Esophagus squamous epithelium (tissue), 5 donors: ENCODE measurements at places on chromosomes 2 and 18.

- DNase-seq, result no peak
These were observed 901 bp upstream of the MFSD6 start for GRCh38 chr2:190407246-190407661.

DNA sequence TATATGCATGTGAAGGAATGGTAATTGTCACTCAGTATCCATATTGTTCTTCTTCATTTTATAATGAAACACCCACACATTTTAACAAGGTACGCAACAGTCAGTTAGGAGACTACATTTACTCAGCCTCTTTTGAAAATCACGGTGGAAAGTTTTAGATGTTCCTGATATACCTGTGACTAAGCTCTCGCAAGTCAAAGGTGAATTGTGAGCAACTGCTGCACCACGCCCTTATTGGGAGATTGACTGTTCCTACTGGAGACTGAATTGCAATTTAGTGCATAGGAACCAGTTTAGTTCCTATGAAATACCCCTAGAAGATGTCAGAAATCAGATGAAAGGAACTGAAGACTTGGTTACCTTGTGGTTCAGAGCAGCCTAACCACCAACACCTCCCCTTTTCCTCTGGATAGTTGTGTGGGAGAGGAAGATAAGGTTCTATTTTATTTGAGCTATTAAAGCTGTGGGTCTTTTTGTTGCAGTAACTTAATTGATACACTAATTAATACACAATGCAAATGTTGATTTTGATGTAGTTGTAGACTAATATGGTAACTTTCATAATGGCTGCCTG lies 1280.5 kb upstream of the CDH2 start:
- DNase-seq, result no peak

DNA sequence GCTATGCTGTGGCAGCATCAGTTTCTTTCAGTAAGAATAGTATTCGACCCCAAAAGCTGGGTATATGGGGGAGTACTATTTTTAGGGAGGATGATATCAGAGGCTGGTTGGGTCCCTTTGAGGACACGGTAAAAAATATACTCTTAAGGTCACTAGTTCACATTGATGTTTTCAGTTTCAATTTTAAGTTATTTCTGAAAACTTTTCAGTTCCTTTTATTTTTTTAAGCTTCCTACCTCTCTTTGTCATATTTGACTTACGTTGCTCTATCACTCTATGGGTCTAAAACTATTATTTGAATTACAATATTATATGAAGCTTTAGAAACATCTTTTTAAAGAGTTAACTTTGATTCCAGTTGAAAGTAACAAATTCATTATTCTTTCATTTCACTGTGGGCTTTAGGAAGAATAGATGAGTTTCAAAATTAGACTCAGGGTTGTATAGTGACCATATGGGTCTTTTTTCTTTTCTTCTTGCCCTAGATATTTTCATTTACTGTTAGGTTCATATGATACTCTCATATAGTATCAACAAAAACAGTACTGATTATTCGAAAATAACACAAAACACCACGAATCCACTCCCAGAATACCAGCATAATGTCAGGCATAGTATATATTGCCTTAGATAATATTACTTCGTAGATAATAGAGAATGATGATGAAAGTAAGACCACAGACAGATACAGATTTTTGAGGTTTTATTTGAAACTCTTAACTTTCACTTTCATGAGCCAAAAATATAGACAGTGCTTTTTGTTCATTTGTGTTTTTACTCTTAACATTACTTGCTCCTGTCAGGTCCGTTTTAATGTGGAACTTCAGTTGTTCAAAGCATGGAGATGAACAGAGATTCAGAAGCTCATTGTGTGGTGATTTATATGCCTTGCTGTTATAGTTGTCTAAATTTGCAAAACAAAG lies 9.8 kb downstream of the RMDN2 start:
- DNase-seq, result no peak

DNA sequence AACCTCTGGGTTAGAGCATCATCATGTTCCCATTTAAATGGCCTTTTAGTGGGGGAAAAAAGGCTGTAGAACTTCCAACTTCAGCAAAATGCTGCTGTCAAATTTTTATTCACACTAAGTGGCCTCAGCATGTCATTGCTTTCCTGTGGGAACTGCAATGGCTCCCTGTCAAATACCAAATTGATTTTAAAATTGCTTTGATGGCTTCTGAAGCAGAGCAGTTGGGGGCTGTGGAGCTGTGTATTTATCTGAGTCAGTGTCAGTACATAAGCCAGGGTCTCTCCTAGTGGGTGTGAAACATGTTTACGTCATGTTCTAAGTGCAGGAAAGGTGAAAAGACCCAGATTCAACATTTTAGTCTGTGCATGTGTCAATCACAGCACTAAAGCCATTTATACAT lies 171.3 kb downstream of the CDH19 start:
- no peak for DNase-seq

DNA sequence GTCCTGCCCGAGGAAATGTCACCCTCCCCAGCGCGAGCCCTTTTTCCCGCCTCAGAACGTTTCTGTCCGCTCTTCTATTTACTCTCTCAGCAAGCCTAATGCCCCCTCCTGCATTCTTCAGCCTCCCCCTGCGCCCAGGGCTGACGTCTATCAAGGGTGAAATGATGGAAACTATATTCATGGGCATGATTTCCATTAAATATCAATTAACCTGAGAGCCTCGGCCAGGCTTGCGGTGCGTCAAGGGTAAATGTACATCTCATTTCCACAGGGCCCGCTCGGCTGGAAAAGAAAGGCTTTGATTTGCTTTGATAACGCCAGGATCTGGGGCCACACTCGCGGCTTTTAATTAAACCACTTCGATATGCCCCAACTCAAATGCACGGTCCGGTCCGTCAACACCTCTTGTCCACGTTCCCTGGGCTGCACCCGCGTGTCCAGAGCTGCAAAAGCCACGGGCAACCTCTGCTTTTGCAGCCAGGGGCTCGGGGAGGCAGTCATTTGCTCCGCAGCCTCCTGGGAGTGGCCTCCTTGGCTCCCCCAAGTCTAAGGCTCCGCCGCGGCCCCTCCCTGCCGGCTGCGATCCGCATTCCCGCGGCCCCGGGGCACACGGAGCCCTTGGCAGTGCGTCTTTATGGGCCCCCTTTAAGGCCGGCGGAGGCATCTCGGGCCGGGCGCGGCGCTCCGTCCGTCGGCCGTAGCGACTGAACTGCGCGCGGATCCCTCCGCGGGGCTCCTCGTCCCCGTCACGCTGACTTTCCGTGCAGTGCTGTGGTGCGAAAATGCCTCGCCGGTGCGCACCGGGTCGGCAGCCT lies at the start of gene HOXD8:
TSS of gene HOXD8 (plus strand) at position 724 of the 815 bp plus-strand sequence. CDS start 662 bp downstream, outside the sequence.
- no peak for DNase-seq

GRCh38 chr18:64765908-64766307 lies 617.0 kb upstream of the LINC00305 start:
- DNase-seq, result no peak

DNA sequence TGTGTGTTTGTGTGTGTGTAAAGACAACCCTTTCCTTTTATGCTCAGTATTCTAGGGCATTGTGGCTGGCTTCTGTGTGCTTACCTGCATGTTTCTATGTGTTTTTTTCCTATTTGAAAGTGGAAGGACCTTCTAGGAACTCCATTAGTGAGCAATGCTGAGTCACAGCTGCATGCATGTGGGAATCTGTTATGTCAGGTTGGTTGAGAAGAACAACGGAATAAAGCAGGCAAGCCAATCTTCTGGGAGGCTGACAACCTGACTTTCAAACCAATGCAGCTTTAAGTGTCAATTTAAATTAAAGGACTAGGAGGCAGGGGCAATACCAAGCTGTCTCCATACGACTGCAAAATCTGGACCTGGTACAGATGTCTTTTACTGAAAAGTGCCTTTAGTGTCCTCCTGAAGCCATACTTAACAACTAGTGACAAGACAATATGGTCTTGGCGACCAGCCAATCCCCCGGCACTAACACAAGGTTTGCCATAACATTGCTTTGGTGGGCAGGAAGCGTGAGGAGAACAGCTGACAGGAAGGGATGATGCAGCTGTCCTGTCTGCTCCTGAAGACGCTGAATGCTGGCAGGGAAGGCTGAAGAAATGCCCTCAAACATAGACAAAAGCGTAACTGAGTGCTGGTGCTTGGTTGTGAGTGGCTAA lies 514.7 kb upstream of the CDH7 start:
- DNase-seq, result no peak

DNA sequence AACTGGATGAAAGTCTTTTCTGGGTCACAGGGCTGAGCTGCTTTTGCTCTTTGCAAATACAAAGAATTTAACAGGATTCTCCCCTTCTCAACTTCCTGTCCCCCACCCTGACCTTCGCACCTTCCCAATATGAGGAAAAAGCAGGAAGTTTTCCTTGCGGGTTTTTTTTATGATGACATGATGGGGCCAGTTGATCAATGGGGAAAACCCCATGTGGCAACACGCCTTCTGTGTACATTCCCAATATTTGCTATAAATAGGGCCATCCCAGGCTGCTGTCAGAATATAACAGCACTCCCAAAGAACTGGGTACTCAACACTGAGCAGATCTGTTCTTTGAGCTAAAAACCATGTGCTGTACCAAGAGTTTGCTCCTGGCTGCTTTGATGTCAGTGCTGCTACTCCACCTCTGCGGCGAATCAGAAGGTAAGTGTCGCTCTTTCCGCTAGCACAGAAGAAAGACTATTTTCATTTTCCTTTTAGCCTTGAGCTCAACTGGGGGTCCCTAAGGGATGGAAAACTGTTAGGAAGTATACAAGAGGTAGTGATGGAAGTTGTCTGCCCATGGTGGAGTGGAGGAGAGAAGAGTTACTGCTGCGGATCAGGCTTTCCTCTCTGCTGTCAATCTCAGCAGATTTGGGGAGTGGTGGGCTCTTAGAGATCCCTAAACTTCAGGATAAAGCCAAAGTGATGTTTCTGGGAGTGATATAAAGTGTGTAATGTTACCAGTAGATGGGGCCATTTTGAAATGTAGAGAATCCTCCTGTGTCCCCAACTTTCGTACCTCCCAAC lies at the start of gene CCL20:
TSS of gene CCL20 (plus strand) at position 281 of the 792 bp plus-strand sequence. CDS start at position 351, 70 bp downstream.
- DNase-seq, result no peak

DNA sequence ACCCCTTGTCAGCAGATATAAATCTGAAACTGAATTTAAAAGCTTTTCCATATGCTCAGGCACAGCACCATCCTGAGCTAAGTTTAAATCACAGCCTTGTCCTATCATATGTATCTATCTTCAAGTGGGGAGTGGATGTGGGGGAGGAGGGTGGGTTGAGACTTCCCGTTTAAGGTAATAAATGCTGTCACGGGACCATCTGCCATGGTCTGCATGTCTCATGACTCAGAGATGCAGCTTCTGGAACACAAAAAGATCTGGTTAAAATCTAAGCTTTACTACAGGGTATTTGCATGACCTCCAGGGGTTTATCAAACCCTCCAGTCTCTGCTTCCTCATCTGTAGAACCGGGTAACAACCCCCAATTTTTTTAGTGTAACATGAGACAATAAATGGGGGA lies 377.7 kb upstream of the ST6GAL2 start:
- no peak for DNase-seq

DNA sequence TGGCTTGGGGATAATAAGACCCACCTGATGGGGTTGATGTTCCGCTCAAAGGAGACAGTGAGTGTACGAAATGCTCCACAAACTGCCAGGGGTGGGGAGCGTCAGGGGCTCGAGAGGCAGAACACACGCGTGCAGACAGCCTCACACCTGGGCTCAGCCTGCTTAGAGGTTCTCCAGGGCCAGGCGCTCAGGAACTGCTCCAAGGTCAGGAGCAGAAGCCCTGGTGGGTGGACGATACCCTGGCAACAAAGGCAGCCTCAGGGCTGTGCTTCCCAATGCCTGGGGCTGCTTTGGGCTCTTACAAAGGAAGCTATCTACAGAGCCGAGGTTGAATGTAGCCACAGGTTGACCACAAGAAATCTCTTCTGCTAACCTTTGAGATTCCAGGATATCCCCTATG lies 114.4 kb downstream of the CLIP4 start:
- DNase-seq, result no peak

- no peak for DNase-seq
These were observed 489.1 kb upstream of the LRATD1 start for GRCh38 chr2:14143435-14143834.

GRCh38 chr2:241966647-241967466 lies 97.3 kb downstream of the RTP5 start:
- no peak for DNase-seq

- DNase-seq, result peak; percentile 45
These were observed 114.1 kb downstream of the BCL11A start for GRCh38 chr2:60439219-60439974.

GRCh38 chr2:38097988-38098385 lies 22.0 kb upstream of the CYP1B1 start:
- DNase-seq, result no peak

- DNase-seq, result no peak
These were observed 19.5 kb downstream of the G6PC2 start for GRCh38 chr2:168920504-168921157.

GRCh38 chr2:225400060-225400511 lies 576 bp downstream of the NYAP2 start:
- no peak for DNase-seq

GRCh38 chr2:20455076-20455587 lies 8.3 kb downstream of the RHOB start:
- no peak for DNase-seq

DNA sequence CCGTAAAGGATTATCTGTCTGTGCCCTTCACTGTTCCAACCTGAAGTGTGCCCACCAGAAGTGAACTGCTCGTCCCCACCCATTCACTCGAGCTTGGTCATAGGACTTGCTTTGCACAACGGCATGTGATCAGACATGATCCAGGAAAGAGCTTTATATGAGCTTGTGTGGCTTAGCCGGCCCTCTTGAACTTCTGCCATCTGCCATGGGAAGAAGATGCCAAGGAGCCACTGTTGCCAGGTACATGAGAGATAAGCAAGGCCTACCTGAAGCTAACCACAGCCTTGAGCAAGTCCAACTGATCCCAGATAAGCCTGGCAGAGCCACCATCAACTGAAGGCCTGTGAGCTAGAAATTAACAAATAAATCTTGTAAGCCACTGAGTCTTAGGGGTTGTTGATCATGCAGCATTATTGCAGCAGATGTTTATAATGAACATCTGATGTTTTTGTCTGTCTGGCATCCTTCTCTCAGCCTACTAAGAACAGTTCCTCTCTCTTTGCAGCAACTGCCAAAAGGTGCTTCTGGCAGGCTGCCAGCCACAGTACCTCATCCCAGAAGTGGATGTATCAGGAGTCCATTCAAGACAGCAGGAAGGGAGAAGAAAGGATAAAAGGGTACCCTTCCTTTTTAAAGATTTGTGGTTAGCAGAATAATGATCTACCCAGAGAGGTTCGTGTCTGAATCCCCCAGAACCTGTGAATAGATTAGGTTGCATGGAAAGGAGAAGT lies 16.8 kb downstream of the DBI start:
- no peak for DNase-seq

DNA sequence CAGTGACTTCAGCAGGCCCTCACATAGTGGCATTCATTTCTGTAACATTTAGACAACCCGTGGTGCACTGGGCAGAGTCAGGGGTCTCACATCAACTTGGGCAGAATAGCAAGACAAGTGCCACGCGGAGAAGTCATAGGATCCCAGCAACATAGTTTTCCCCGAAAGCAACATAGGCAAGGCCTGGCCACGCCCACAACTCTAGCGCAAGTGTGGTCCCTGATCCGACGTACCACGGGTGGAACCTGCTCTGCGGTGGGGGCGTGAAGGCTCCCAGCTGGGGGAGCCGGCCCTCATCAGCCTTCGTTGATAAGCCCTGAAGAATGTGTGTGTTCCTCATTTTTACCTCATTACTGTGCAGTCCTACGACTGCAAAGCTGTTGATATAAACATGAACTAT lies 261.2 kb downstream of the EIPR1 start:
- no peak for DNase-seq
